ENCODE measurements at places on chromosomes 2 and 18.

DNA sequence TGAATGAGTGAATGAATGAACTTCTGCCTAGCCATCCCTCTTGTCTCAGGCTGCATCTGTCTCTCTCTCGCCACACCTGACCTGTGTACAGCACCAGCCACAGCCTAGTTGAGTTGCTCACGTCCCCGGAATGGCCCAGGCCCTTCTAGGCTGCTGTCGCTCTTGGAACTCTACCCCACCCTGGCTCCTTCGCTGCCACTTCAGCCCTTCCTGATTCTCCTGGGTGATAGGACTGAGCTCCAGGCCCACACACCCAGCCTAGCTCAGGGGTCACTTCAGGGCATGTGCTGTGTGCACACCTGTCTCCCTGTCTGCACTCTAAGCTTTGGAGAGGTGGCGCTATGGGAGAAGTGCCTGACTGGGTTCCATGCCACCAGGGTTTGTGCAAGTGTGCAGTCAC lies 236.6 kb downstream of the GLI2 start:
- no peak for DNase-seq

GRCh38 chr2:214593727-214594126 lies 182.9 kb downstream of the VWC2L start:
- no peak for DNase-seq

GRCh38 chr2:156087875-156088274 lies 244.6 kb downstream of the NR4A2 start:
- DNase-seq = no peak

DNA sequence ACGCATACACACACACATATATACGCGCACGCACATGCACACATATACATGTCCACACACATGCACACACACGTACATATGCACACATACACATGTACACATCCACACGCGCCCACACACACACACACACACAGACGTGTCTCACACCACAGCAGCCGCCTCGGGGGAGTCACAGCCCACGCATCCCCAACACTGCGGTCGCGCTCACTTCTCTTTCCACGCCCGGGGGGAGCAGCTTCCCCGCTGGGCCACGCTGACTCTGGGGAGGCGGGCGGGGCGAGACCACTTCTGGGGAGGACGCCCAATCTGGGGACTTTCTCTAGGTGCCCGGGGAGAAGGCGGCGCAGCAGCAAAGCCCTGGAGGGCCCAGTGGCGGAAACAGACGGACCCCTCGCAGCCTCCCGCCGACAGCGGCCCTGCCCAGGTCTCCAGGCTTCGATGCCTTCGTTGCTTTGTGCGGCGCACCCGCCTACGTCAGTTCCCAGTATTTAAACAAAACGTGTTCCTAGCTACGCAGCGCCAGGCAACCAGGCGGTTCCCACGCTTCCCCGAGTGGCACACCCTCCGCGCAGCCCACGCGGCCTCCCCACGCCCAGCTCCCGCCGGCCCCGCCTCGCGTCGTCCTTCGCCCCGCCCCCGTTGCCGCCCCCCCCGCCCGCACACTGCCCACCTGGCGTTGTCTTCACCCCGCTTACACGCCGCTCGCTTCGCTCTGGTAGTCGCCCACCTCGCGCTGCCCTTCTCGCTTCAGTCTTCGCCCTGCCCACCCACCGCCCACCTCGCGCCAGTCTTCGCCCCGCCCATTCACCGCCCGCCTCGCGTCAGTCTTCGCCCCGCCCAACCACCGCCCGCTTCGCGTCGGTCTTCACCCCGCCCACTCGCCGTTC lies 810 bp upstream of the RBFA start:
- peak; percentile 45 for DNase-seq

GRCh38 chr18:12750715-12751502 lies 48.1 kb downstream of the PSMG2 start:
- no peak for DNase-seq

- DNase-seq = no peak
Observed at GRCh38 chr2:24199968-24200590, 25.2 kb downstream of the FAM228A start.
